ENCODE measurements at places on chromosomes 16 and 17.

GRCh38 chr16:77617996-77618395, 104.3 kb upstream of the NUDT7 start:
- no peak for DNase-seq

DNA sequence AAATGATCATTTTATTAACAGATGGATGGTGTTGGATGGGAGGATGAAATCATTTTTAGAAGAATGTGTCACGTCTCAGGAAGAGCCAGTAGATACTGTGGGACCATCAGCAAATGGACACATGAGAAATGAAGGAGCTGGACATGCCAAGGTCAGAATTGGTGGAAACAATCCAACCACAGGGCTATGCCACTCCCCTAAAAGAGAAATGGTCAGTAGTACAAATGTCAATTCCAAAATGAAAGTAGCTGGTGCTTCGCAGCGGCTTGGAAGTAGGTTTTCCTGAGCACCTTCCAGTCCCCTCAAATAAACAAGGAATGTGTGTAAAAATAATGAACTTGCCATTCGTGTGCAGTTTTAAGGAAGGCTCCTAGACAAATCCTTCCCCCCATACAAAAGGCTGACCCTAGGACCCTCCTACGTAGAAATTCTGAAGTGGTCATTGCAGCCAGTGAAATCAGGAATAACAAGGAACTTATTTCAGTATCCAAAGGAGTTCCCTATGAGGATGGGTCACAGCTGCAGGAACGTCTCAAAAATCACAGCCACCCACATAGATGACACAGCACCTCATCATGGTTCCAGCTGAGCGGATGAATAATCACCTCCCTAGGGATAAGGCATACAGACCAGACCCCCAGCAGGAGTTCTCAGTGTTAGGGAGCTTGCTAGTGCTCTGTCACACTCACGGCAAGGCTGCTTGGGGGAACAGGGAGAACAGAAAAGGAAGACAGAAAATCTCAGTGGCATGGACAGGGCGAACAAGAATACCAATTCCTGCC, 239.2 kb downstream of the HS3ST3A1 start:
- DNase-seq = no peak

- no peak for DNase-seq
These were observed 52.3 kb downstream of the KPNA2 start for GRCh38 chr17:68087851-68088250.

- no peak for DNase-seq
These were observed 2.2 kb downstream of the NR1D1 start for GRCh38 chr17:40097931-40098845.

DNA sequence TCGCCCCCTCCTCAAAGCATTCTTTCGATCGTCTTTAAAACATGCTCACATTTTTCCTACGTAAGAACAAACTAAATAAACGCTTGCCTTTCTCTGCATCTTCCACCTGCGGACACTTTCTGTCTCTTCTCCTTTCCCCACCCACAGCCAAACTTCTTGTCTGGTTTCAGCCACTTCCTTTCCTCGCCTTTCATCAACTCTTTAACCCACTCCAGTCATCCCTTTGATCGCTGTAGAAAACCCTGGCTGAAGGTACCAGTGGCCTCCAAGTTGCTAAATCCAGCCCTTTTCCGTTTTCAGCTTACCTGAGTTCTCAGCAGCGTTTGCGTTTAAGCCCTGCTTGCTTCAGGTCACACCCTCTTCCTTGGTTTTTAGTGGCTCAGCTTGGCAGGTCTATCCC, 483 bp downstream of the RPA1 start:
- DNase-seq = peak; percentile 2

DNA sequence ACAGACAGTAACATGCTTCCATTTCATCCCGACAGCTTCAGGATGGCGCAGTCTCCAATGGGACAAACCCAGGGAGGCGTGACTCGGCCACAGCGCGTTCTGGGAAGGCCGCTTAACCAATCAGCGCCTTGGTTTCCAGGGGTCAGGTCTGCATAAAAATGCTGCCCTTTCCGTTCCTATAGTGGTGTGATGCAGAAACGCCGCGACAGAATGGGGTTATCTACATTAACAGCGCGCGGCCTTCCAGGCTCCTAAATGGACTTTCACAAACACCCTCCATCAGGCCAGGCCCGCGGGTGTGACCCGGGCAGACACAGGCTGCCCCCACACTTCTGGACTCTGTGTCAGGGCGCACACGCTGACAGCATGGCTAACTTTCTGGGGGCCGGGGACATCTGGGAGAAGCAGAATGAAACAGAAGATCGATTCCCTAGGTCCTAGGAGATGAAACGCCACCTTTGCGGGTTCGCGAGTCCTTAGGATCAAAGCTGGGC, 792 bp downstream of the TMEM231 start:
- DNase-seq = no peak
